Stimulated activated CD4-positive, alpha-beta T cell treated with anti-CD3 and anti-CD28 coated beads, Interleukin-1b, Interleukin-23, amount 100 ng/mL, for 48 hours (primary cell): ENCODE measurements at places on chromosomes 12 and 14.

DNA sequence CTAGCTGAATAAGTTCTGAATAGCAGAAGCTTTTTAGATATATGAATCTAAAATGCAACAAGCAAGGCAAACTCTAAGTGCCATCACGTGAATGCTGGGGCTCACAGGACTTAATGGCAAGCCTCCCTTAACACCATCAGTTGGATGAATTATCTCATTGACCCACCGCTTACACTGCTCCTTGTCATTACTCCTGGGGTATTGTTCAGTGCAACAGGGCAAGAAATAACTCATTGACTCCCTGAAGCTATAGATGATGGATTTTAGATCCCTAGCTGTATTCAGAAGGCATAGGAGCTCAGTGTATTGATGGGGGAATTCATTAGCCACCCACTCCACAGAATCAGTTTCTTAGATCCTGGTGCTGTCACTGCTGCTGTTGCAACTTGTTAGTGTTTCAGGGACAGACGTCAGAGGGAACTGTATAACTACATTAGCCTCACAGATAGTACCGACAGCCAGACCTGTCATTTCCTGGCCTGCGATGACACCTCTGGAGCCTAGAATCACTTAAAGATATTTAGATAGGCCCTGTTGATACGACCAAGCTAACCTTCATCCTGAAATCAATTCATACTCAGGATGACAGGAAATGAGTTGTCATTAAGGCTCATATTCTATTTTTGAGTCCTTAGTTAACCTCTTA lies 735.3 kb downstream of the DIO2 start:
- DNase-seq, result no peak

DNA sequence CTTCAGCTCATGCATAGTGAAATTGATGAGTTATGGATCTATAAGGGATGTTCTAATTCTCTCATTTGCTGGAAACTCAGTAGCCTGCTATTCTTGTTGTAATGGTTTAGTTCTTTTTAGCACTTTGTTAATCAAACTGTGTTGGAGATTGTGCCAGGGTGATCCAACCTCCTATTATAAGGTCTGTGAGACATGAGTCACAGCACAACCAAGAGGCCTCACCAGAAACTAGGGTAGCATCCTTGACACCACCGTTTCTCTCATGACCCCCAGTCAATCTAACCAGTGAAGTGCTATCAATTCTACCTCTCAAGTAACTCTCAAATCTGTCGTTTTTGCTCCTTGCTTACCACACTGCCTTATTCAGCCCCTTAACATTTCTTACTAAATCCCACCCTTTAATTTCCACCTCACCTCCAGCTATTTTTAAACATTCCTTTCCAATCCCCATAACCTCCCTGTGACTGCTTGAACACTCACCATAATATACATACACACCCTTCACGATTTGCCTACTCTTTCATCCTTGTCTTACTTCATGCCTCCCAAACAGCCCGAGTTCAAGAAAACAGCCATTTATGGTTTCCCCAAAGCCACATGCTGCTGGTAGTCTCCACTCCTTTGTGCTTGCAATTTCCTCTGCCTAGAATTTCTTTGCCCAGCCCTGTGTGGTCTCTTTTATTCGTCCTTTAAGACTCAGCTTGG lies 53.9 kb upstream of the NUDT4 start:
- no peak for DNase-seq

- no peak for DNase-seq
Measured at GRCh38 chr12:65858831-65859230, 34.5 kb downstream of the HMGA2 start.

DNA sequence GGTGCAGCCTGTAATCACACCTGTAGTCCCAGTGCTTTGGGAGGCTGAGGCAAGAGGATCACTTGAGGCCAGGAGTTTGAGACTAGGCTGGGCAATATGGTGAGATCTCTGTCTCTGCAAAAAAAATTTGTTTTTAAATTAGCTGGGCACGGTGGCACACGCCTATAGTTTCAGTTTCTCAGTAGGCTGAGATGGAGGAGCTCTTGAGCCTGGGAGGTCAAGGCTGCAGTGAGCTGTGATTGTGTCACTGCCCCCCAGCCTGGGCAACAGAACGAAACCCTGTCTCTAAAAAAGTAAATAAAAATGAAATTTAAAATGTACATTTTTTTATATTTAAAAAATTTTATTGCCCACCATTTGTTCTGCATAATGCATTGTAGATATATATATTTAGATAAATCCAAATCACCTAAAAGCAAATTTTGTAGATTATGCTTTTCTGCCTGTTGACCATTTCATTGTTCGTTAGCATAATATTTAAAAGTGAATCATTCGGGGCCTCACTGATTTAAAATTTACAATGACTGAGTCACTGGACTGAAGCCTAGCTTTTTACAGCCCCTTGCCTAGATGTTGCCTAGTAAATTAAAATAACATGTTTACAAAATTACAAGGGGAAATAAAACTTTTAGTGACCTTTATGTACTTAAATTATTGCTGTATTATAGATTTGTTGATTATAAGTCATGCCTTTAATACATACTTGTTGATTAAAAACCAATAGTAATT lies 87.9 kb downstream of the USP15 start:
- no peak for DNase-seq
